Fibroblast of lung (primary cell): ENCODE measurements at places on chromosomes 5 and 9.

GRCh38 chr5:4640795-4641194 is 499.3 kb upstream of the ADAMTS16 start:
- DNase-seq = no peak

GRCh38 chr5:173825215-173825865 is 62.8 kb upstream of the CPEB4 start:
- no peak for DNase-seq

GRCh38 chr5:145805819-145806218 is 29.3 kb downstream of the PRELID2 start:
- DNase-seq = no peak

DNA sequence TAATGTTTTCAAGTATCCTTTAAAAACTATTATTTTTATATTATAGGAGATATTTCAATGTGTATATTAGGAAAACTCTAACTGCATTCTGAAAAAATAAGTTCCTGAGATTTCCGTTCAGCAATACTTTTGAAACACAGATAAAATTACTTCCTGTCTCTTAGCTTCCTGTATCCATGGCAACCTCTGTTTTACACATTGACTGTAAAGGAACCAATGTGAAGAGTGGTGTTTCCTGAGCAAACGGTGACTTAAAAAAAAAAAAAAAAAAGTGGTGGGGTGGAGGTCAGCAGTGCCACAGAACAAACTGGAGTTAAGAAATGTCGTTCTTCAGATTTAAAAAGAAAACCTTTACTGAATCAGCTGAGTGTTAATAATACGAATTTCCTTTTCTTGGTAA is at the start of gene LRRC70:
Gene LRRC70, plus strand, starts transcription at position 280 of the 400 bp plus-strand sequence. CDS start 620 bp downstream, outside the sequence.
- peak; percentile 65 for DNase-seq

DNA sequence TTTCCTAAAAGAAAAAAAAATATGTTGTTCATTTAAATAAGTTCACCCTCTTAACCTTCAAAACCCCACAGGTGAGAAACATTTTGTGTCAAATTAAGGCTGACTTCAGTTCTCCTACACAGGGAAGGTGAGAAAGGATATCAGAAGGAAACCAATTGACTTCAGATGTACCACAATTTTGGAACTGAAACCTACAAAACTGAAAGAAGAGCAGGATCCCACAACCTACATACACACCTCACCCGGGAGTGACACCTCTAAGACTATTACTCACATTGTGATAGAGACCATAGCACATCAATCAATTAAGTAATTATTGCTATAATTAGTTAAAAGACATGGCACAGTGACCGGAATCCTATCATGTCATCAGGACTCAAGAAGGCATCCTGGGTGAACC is 47.0 kb downstream of the RASEF start:
- DNase-seq = no peak

- DNase-seq = no peak
Measured at GRCh38 chr5:179974946-179975712, 67.4 kb upstream of the TBC1D9B start.

DNA sequence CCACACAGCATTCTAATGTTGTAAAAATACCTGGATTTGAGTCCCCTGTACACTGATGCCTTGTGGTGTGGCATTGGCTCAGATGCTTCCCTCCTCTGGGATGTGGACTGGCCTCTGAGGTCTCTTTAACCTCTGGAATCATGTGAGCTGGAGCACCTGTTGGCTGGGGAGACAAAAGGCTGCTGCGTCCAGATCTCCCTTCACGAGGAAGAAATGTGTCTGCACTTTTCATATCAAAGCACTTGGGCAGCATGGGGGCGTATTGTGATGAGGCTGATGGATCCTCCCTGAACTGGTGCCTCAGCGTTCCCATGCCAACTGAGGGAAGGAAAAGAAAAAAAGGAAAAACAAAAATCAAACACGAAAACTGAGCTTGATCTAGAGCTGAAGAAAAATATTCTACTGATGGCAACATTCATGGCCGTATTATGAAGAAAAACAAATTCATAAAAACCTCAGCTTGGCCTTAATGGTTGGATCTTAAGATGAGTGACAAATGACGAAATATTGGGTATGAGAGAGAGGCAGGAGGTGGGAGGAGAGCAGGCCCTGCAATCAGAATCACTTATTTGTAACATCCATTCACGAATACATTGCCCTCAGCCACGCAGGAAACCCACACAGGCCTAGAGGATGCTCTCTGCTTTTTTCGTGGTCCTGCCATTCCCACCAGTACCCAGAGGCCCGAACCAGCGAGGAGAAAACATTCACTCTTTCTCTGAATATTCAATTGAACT is 26.2 kb downstream of the GRIA1 start:
- no peak for DNase-seq

DNA sequence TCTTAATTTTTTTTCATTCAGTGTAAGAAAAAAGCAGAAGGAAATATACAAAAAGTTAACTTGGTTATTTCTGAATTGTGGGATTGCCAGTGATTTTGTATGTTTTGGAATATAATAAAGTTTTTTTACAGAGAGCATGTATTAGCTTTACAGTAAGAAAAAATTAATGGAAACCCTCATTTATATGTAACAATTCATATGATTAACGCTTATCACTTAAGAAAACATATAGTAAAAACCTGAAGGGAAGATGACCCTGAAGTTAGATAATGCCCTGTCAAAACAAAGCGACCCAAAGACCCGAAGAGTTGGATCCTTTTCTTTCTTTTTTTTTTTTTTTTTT is 52.4 kb downstream of the EHMT1 start:
- DNase-seq = no peak

- no peak for DNase-seq
Measured at GRCh38 chr9:83240671-83241070, 177.7 kb upstream of the RASEF start.

DNA sequence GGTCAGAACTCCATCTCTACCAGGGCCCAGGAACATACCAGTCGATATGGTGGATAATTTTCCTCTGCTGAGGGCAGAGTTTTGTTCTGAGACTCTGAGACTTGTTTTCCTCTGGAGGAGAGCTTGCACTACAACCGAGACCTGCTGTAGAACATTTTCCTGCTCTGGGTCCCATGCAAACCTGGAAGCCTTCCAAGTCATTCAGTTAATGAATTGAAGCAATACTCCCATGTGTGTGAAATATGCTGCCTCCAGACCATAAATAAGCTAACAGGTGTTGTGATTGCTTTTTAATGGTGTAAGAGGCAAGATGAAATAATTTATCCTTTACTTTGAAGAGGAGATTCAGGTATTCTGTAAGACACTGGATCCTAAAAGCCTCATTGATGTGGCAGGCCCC is 372.8 kb downstream of the TMEM167A start:
- DNase-seq = no peak

GRCh38 chr5:52799358-52799982 is 11.8 kb downstream of the ITGA1 start:
- peak; percentile 61 for DNase-seq

GRCh38 chr5:139882961-139883539 is 87.4 kb downstream of the PSD2 start:
- no peak for DNase-seq

GRCh38 chr9:86749894-86750255 is 197.4 kb downstream of the GAS1 start:
- peak; percentile 74 for DNase-seq

DNA sequence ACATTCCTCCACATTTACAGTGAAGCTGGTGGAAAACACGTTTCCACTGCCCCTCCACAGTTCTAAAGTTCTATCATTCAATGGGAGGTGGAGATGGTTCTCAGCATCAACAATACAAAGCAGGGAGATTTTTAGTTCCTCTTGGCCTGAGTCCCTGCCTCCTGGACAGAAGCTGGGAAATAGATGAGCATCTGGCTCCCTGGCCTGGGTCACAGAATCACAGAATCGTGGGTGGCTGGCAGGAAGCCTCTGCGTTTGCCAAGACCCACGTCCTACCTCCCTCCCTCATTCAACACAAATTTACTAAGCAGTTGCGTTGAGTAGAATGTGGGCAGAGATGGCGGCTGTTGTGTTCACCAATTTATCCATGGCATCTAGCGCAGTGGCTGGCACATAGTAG is 5.2 kb upstream of the PPARGC1B start:
- no peak for DNase-seq
